ENCODE measurements at places on chromosomes 5 and 9.

GRCh38 chr5:140310434-140310833 lies 7.5 kb upstream of the PFDN1 start:
- DNase-seq: no peak

- DNase-seq: no peak
Measured at GRCh38 chr5:125461641-125462072, 715.2 kb upstream of the ZNF608 start.

DNA sequence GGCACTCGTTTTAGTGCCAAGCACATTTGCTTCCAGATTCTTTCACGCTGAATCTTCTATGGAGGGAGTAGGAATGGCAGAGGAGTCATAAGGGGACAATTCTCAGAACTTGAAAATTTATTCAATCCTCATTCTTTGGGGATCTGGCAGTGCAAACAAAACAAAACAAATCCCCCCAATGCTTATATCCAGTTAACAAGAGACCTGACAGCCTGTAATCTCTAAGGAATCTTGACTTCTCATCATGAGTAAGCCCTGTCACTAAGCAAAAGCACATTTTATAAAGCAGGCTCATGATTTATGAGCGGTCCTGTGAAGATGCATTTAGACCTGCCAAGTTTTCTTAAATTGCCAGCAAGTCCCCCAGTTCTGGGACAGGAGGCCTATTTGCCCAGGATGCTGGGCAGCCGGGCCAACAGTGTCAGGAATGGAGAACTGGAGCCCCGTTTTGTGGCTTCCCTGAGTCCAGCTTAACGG lies 513.9 kb downstream of the CTNND2 start:
- DNase-seq: no peak

DNA sequence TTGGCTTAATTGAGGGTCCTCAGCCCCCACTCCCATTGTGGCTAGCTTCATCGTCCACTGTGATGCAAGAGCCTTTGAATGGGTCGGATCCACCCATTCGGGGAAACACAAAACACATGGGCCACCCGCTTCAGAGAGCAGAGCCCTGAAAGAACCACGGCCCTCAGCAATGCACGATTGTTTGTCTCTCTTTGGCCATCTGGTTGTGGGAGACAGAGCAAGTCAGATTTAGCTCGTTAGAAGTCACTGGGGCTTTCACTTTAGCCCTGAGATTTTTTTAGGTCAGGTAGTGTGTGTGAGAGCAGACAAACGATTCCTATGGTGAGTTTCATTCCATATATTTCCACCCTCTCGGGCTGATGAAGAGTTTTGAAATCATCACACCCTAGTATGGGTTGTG lies 12.9 kb upstream of the COL15A1 start:
- no peak for DNase-seq

GRCh38 chr9:133958756-133959155 lies 33.4 kb downstream of the VAV2 start:
- DNase-seq: no peak

DNA sequence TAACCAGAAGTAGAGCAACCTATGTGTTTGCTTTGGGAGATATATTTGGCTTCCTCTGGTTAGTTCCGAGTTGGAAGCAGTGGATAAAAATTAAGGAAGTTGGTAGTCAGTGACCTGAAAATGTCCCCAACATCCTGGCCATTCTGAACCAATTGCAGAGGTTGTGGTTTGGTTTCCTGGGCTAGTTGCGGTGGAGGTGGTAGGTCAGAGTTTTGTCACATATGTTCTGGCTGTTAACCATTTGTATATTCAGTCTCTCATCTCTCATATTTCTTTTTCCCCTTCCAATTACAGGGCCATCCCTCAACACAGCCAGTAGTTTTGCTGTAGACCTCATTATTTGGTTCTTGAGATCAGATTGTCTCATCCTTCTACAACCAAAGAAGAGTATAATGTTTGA lies 1026.9 kb downstream of the PTPRD start:
- no peak for DNase-seq

DNA sequence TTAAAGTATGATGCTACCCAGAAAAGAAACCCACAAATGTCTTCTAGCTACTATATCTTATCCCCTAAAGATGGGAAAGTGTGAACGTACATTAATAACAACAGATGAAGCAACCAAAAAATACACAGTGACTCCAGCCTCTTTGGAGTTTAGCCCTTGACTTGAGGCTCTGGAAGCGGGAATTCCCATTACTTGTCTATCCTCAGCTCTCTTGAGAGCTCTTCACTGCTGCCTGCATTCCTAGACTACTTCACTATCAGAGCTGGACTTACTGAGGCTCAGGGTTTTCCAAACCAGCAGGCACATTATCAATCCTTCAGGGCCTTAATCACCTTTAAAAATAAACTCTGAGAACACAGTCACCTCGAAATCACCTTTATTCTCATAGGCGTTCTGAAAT lies 1.0 kb upstream of the NME5 start:
- no peak for DNase-seq

- no peak for DNase-seq
Measured at GRCh38 chr5:81425569-81425968, 31.6 kb upstream of the ACOT12 start.

- no peak for DNase-seq
Measured at GRCh38 chr5:12624776-12625560, 720.7 kb upstream of the CTNND2 start.

DNA sequence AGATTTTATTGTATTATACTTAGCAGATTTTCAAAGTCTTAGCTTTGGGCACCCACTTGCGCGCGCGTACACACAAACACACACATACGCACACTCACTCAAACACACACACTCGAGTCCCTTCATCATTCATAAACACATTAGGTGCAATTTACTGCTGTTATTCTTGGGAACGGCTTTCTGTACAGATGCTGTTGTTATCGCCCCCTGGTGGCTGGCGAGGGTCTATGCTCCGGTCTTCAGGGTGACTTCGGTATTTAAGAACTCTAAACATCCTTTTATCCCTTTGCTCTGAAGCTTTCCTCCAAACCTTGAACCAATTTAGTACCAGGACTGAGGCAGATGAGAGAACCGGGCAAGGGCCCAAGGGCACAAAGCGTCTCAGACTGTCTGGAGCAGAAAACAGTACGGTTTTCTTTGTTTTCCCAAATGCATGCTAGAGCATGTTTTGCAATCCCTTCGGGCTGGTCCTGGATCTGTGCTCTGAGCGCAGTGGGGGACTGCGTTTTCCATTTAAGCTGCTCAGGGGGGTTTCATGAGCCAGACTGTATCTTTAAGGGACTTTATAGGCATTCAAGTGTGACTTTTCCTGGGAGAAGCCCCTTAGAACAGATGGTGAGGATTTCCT lies 1.7 kb upstream of the SLIT3 start:
- DNase-seq: peak; percentile 47

- no peak for DNase-seq
Measured at GRCh38 chr5:97231025-97231636, 48.1 kb upstream of the RIOK2 start.

- no peak for DNase-seq
Measured at GRCh38 chr5:133121080-133121479, 69.3 kb downstream of the HSPA4 start.

GRCh38 chr9:137678202-137678601 lies 59.4 kb downstream of the EHMT1 start:
- no peak for DNase-seq

DNA sequence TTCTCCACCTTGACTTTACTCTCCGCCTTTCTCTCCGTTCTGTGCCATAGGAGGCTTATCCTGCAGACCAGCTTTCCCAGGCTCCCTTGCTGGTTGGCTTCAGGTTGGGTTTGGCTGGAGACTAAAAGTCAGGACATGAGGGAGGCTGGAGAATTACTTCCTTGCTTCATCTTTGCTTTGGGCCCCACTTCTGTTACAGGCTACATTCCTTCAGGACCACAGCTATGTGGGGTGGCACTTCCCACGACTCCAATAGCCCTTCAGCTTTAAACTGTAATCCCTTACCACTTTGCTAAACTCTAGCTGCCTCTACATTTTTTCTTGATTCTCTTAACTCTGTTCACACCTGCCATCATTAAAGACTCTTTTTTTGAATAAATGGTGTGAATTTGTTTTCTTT lies 186.7 kb upstream of the NR4A3 start:
- DNase-seq: no peak

GRCh38 chr5:93336330-93337110 lies 244.5 kb downstream of the NR2F1-AS1 start:
- no peak for DNase-seq

GRCh38 chr5:100252944-100253343 lies 282.2 kb upstream of the FAM174A start:
- no peak for DNase-seq

- no peak for DNase-seq
Measured at GRCh38 chr5:83899326-83899970, 178.8 kb upstream of the HAPLN1 start.

DNA sequence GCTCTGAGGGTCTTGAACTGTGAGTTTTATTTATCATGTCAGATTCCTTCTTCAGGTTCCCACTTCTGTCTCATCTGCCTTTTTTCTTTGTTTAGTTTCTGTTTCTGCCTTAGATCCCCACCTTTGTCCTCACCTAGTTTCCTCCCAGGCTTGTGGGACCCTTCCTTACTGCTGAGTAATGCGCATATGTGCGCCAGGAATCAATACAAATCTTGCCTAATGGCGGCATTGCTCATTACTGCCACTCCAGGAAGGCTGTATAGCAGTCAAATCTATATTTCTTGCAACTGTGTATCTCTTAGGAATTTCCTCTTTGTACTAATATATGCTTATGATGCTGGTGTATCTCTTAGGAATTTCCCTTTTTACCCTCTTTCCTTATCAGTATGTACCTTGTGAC lies 465.4 kb downstream of the DMRT2 start:
- no peak for DNase-seq

DNA sequence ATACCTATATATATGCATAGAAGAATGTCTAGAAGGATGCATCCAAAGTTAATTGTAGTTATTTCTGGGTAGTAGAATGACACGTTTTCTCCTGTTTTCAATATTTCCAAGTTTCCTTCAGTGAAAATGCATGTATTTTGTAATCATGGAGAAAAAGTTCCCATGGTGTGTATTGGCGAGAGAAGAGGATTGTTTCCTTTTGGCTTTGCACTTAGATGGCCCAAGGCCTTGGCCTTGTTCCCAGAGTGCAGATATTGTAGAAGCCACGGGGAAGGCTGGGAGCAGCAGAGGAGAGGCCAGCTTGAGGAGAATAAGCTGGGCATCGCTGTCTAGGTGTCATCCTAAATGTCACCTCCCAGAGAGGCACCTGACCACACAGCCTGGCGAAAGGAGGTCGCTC lies 44.0 kb downstream of the IRF1 start:
- no peak for DNase-seq

DNA sequence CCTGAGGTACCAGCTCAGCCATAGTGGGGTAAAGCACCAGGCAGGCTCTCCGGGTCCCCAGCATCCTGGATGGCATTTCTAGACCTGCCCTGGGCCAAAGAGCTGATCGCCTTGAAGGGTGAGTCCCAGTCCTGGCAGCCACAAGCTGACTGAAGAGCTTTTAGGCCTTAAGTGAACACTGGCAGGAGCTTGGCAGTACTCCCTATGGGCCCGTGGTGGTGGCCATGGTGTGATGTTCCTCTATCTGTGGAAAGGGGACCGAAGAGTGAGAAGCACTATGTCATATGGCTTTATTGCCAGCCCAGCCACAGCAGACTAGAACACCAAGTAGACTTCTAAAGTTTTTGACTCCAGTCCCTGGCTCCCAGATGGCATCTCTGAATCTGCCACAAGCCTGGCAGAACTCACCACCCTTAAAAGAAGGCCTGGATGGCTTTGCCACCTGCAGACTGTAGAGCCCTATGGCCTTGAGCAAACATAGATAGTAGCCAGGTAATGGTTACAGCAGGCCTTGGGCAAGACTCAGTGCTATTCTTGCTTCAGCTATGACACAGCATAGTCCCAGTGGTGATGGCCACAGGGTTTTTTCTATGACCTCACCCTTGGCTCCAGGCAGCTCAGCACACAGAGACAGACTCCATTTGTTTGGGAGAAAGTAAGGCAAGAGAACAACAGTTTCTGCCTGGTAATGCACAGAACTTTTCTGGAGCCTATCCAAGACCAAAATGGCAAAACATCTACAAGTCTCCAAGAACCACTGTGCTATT lies 801.5 kb upstream of the DMAC1 start:
- no peak for DNase-seq

- peak; percentile 80 for DNase-seq
Measured at GRCh38 chr9:129496473-129497004, 124.4 kb downstream of the C9orf50 start.

GRCh38 chr5:151665613-151666012 lies 21.1 kb downstream of the SPARC start:
- no peak for DNase-seq

DNA sequence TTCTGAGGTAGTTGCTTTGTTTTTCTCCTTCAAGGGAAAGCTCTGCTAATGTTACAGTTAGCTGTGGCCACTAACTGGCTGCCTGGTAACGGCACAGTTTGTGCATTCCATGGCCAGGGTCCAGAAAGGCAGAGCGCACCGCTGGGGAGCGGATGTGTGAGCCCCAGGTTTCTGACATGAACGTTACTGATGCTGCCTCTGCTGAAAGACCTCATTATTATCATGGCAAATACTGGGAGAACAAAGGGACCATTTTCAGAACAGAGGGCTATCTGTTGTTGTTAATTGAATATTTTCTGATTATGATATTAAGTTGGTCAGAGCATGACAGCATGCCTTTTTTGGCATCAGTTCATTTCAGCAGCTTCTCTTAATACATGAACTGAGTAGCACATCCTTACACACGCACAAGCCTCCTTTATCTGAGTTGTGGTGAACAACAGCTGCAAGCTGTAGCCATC lies 134.1 kb downstream of the NUDT12 start:
- no peak for DNase-seq

GRCh38 chr5:143826951-143827444 lies 15.0 kb downstream of the HMHB1 start:
- peak; percentile 70 for DNase-seq

DNA sequence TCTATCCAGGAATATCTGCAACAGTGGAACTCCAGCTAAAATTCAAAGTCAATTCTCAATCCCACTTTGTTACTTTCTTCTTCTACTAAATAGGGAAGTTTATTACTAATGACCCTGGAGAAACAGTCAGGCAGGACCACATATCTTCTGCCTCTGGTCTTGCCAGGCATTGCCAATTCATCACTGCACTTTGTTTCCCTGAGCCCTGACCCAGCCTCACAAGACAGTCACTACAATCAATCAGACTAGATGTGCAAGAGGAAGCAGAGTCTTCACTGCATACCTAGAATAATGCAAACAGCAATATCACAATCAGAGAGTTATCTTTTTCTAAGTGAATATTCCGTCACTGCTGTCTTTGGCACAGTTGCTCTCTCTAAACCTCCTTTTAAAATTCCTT lies 74.9 kb upstream of the GAS1 start:
- no peak for DNase-seq

DNA sequence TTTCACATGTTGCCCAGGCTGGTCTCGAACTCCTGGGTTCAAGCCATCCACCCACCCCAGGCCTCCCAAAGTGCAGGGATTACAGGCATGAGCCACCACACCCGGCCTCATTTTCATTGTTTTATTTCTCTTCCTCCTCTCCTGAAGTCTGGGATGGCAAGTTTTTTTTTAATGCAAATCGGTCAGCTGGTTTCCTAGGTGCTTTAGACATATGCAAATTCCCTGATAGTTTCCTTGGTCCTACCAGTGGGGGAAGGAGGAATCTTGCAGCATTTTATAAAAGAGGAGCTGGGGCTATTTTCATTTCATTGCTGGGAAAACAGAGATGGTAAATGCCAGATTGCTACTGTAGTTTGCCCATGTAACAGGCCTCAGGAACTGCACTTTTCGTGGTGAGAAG lies 179.4 kb downstream of the ACTL7B start:
- no peak for DNase-seq

GRCh38 chr9:120683150-120683549 lies 31.1 kb downstream of the MEGF9 start:
- no peak for DNase-seq
